ENCODE measurements at places on chromosomes 16 and 17. TPM values are rescaled to one million over a fixed set of nuclear protein-coding genes. Genes with fewer than 3 reads are reported as not detected.

The KLHDC4 gene
- 34.4 TPM for total RNA-seq

The METTL2A gene
- total RNA-seq, result 29.6 TPM

The TMEM235 gene
- total RNA-seq, result 0.43 TPM

The SKAP1 gene
- total RNA-seq, result 0.79 TPM

Measured in type B pancreatic cell (in vitro differentiated cells).